ENCODE measurements at places on chromosomes 16 and 17.

GRCh38 chr16:28958216-28958615 is 7.5 kb downstream of the NFATC2IP start:
- DNase-seq: no peak

DNA sequence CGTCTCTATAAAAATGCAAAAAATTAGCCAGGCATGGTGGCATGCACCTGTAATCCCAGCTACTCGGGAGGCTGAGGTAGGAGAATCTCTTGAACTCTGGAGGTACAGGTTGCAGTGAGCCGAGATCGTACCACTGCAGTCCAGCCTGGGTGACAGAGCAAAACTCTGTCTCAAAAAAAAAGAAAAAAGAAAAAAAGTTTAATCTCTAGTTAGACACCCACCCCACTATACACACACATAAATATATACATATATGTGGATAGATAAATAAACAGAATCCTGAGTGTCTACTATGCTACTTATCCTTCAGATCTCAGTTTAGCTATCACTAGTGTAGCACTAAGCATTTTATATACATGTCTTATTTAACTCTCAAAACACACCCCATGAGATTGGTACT is 18.7 kb downstream of the ITGAL start:
- DNase-seq: no peak

DNA sequence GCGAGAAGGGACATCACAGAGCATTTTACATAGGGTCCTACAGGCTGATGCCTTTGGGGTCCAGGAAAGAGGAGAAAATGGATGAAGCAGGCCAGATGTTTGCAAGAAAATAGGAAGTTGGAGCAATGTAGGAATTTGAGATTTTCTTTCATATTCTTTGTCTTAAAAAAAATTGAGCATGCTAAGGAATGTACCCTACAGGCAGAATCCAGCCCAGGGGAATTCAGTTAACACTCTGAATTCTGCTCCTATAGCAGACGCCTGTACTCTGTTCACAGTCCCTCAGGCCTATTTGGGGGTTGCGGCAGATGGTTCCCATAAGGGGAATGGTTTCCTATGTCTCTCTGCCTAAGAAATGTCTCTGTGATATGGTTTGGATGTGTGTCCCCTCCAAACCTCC is 393.7 kb upstream of the C16orf82 start:
- DNase-seq: no peak

GRCh38 chr16:67329901-67330300 is 3.3 kb downstream of the LRRC36 start:
- DNase-seq: no peak

- DNase-seq: no peak
These were observed 9.1 kb downstream of the ASPHD1 start for GRCh38 chr16:29909391-29909790.
